ENCODE measurements at places on chromosomes 3 and 15.

GRCh38 chr15:96160269-96160668, 170.2 kb upstream of the NR2F2 start:
- DNase-seq, result peak; percentile 11

- no peak for DNase-seq
Observed at GRCh38 chr3:183553334-183554026, 2.0 kb downstream of the KLHL6 start.

DNA sequence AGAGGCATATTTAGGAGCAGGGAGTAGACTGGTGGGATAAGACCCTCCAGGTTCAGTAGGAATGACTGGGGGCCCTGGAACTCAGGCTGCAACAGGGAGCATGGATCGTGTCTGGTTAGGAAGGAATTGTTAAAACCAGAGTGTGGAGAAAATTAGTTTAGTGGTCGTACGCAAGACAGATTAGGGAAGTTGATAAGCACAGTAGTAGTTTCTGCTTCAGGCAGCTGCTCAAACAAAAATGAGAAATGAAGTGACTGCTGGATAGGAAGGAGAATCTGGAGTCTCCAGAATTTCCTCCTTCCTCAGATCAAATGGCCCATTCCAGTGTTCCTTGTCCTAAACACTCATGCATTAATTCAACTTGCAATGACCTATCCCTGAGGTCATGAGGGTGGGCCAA, 11.2 kb downstream of the MYD88 start:
- DNase-seq, result no peak

- no peak for DNase-seq
Observed at GRCh38 chr3:50338965-50339364, 1.7 kb downstream of the RASSF1 start.

DNA sequence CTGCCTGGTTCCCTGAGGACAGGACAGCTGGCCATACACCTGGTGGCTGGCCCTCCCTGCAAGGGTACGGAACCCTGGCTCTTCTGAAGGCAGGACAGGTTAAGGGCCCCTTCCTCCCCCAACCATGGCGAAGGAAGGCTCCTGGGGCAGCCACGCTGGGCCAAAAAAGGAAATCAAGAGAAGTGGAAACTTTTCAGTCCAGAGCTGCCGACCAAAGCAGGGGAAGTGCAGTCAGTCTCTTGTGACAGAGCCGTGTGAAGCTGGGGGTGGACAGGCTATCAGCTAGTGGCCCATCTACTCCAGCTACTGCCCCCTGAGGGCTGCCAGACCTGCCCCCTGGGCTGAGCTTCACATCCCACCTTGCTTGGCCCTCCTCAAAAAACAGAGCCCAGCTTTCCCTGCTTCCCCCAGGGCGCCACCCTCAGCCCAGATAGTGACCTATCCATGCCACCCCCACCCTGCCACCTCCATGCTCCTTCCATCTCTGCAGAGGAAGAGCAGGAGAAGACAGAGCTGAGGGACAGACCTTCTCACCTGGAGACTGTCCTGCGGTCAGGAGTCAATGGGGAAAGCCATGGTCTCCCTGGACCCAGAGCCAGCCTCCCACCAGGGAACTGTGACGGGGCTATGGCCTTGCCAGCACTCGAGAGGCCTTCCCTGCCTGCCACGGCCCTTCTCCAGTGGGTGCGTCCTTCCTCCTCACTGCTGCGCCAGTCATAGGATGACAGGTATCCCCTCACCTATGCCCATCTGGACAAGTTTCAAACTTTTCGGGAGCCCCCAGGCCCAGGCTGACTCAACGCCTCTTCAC, 4.6 kb downstream of the SEMA7A start:
- DNase-seq, result no peak

DNA sequence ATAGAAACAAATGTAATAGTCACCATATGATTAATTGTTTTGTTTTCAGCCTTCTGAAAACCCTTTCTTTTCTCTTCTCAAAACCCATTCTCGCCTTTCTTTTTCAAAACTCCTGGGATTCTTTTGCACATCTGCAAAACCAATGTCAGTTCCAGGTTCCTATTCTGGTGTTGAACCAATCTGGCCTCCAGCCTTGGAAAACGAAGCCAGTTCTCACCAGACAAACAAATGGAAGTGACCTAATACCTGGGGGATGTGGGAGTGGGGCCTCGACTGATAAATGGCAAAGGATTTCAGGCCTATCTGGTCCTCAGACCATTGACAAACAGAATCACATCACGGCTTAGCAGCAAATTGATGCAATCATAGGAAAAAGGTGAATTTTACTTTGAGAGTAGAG, 73.0 kb downstream of the COL8A1 start:
- DNase-seq, result no peak

DNA sequence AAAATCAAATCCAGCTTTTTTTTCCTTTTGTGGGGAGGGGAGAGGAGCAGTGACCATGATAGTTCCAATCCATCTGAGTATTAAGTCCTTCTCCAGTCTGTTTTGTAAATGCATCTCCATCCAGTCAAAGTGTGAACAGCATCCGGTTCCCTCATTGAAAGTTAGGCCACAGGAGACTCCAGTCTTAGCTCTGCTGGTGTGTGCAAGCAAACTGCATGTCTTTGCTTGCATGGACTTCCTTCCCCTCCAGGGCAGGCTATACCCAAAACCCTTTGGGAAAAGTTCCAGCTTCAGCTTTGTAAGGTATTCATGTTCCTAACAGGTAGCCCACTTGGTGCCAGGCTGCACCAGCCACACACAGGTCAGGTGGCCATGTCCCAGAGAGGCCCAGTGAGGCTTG, 3.1 kb upstream of the MAN2C1 start:
- no peak for DNase-seq

DNA sequence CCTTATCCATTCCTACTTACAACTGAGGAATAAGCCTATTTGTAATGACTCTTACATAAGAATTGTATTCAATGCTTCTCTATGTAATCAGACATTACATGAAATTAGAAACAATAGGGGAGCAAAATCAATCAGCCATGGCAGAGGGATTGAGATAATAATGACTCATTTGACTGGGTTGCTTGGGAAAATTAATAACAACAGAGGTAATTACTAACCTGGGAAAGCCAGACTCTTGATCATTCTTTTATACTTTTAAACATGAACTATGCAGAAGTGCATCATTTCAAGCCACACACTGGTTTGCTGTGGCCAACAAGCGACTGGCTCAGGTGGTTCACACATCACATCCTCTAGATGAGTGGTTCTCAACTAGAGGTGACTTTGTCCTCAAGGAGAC, 126.3 kb upstream of the CRBN start:
- DNase-seq, result no peak

- DNase-seq, result no peak
Observed at GRCh38 chr3:28924744-28925360, 356.0 kb upstream of the RBMS3 start.

DNA sequence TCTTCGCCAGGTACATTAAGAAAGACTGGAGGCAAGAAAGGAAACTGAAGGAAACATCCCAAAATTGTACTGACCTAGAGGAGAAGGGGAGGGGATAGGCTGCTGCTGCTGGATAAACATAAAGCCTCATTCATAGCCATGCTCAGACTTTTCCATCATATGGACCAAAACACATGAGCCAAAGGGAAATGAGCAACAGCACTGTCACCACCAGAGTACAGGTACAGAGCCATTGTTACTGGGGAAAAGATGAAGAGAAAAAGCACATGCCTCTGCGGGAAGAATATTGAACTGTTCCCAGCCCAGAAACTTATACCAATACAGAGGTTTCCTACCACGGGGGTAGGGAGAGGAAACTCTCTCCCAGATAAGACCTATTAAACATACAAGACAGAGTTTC, 861.9 kb downstream of the NTRK3 start:
- no peak for DNase-seq

DNA sequence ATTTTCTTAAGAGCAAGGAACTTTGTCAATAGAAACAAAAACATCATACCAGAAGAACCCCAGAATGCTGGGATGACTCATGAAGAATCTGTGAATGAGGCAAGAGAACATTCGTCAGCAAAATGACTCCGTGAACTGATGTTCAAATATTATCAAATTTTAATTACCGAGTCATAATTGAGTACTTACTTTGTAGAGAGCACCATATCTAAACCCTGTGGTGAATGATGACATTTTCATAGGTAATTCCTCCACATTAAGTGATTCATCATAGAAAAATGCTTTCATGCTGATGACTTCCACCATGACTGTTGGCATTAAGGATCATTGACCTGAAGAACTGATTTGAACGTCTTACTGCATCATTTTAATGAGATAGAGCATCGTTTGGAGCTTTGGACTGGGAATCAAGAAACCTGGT, 56.3 kb downstream of the PPARG start:
- DNase-seq, result no peak

GRCh38 chr15:68374168-68374745, 57.7 kb downstream of the ITGA11 start:
- no peak for DNase-seq

DNA sequence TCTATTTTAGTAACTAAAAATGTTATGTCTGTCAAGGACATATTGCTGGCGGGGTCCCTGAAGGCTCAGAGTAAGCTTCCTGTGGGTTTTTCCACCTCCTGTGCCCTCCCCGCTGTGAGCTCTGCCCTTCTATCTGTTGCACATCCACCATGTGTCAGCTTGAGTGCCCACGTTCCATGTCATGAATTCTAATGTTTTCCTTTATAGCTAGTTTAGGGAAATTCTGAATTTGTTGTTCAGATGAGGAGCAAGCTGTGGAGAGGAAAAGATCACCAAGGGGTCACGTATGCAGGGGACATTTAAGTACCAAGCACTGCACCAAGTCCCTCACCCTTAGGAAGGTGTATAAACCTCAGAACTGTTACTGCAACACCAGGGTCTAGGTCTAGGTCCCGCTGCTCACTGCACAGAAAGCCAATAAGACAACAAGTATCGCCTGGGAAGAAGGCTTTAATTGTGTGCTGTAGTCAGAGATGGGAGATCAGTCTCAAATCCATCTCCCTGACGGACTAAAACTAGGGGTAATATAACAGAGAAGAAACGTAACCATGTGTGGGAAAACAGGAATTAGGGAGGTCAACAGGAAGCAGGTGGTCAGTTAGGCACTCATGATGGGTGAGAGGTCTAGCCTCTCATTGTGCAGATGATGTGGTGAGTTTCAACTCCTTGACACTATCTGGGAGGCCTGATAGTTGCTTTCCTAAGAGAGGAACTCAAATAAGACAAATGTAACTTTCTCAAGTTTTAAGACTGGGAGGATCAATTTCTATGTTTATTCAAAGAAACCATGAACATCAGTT, 9.7 kb downstream of the GP9 start:
- no peak for DNase-seq

GRCh38 chr3:114336122-114336697, 42.4 kb downstream of the TIGIT start:
- DNase-seq, result no peak

DNA sequence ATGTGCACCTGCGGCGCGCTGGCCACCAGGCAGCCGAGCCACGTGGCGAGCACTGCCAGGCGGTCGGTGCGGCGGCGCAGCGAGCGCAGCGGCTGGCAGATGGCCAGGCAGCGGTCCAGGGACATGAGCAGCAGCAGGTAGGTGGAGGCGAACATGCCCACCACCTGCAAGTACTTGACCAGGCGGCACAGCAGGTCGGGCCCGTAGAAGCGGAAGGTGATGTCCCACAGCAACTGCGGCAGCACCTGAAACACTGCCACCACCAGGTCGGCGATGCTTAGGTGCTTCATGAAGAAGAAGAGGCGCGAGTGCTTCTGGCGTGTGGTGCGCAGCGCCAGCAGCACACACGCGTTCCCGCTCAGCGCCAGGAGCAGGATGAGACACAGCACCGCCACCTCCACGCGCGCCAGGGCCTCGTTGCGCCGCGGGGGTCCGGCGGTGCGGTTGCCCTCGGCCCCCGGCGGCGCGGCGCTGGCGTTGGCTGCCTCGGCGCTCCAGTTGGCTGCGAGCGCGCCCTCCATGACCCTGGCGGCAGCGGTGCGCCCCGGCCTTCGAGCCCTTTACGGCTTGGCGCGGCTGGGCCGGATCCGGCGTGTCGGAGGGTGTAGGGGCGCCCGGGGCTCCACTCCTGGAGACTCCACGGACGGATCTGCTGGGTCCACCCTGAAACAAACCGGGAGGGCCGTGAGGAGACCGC, 1.6 kb downstream of the OXTR start:
- no peak for DNase-seq

DNA sequence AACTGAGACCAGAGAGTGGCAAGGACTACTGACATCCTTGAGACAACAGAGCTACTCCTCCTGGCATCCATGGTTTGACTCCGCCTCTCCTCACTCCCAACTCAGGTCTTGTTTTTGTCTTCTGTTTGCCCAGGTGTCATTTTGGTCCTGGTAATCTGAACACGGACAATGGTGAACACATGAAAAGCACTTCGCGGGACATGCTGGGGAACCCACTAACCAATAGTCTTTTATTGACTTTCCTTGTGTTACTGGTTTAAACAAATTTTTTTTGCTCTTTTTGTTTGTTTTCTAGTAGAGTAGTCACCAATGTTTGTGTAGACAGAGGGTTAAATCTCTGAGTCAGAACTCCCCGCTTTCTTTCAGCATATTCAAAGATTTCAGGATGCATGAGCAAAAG, 38.4 kb downstream of the LARP6 start:
- DNase-seq, result no peak

DNA sequence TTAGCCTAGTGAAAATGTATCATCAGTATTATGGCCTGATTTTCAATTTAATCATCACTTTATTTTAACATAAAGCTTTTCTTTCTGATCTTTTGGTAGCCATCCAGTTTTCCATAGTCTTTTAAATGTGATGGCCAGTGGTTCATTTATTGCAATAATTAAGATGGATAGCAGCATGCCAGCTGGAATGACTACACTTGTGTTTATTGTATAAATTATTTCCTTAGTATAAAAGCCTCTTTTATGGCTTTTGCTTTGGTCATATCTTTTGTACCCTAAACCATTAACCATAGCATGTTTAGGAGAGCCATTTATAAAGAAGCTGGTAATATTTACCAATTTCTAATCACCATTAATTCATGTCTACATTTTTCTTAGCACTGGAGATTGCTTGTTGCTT, 31.7 kb downstream of the ALCAM start:
- DNase-seq, result no peak

GRCh38 chr3:10196389-10197052, 31.8 kb downstream of the IRAK2 start:
- DNase-seq, result no peak

DNA sequence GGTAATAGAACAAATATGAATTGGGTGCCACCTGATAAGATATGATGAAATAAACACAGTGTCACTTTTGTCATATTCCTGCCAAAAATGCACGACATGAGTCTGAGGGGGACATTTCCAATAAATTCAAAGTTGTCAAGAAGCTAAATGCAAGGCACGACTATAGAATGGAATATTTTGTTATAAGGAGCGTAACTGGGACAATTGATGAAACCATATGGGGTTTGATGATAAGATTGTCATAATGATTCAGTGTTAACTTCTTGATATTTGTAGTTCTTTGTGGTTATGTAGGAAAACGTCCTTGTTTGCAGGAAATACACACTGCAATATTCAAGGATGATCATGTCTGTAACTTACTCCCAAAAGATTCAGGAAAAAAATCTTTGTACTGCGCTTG, 163.3 kb downstream of the MEX3B start:
- DNase-seq, result no peak

- no peak for DNase-seq
Observed at GRCh38 chr3:126464093-126464492, 11.6 kb downstream of the ZXDC start.
